Nucleus accumbens (tissue), 56 donors: ENCODE measurements at places on chromosomes 7 and 10.

- DNase-seq: no peak
Observed at GRCh38 chr7:88666626-88667025, 92.9 kb upstream of the ZNF804B start.

GRCh38 chr7:114832906-114833595 lies 88.8 kb upstream of the MDFIC start:
- DNase-seq: no peak

DNA sequence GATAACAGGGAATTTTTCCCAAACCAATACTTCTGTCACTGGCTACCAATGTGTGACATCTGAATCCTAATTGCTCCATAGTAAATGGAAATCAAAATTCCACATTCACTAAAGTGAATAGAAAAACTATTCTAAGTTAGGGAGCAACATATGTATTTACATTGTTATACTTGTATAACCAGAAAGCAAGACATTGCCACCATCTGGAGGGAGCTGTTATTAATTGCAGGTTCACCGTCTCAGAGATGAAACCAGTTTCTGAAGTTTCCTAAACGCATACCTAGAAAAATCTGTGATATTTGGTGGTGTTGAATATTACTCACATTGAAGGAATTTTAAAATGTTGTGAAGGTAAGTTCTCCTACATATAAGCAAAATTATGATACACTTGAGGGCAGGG lies 390.1 kb downstream of the NXPH1 start:
- DNase-seq: no peak

DNA sequence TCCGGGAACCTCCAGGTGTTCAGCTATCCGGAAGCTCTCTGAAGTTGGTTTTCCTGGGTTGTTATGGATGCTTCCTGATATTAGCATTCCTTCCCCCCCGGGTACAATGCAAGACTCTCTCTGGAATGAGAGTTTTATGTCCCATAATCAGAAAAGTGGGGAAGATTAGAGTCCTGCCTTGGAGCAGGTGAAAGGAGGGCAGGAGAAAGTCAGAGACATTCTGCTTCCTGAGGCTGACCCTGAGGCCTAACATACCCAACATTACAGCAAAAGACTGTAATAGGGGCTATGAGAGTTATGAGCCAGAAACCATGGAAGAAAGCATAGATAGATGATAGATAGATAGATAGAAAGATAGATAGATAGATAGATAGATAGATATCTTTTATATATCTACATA lies 36.9 kb downstream of the PRPS1L1 start:
- no peak for DNase-seq

DNA sequence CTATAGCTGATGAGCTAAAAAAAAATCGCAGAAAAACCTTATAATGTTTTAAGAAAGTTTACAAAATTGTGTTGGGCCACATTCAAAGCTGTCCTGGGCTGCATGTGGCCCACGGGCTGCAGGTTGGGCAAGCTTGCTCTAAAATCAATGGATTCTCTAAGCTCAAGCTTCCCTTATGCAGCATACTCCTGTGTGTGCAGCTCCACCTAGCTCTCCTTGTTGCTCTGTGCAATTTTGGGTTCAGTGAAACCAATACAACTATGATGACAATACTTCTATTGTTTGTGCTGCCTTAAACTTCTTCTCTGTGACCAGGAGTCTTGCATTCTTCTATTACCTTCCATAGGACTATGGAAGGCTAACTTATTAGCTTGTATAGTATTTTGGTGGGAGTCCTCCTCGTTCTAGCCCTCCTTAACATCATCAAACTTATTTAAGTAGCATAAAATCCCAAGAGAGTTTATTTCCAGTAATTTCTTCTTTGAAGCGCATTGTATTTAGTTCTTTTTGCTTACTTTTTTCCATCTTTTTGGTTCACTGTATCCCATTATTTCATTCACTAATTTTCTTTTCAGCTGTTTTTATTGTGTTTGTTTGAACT lies 170.9 kb upstream of the SMIM30 start:
- no peak for DNase-seq

- DNase-seq: no peak
Observed at GRCh38 chr7:153061910-153062528, 302.5 kb downstream of the ACTR3B start.

DNA sequence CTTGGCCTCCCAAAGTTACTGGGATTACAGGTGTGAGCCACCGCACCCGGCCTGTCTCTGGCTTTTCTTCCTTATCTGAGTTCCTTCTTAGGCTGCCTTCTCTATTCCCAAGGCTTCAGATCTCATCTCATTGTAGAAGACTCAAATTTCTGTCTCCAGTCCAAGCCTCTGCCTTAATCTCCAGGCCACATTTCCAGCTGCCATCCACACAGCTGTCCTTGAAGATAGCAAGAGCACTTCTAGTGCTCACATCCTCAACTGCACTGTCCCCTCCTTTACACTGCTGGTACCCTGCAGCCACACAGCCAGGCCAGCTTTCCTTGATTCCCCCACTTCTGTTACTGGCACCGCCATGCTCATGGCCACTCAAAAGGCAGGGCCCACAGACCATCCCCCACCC lies 35.6 kb downstream of the POLL start:
- no peak for DNase-seq

- DNase-seq: no peak
Observed at GRCh38 chr7:101516851-101517250, 112.2 kb downstream of the MYL10 start.

- no peak for DNase-seq
Observed at GRCh38 chr10:61970182-61971002, 68.9 kb downstream of the ARID5B start.

- no peak for DNase-seq
Observed at GRCh38 chr7:115478426-115478825, 552.1 kb downstream of the TFEC start.

DNA sequence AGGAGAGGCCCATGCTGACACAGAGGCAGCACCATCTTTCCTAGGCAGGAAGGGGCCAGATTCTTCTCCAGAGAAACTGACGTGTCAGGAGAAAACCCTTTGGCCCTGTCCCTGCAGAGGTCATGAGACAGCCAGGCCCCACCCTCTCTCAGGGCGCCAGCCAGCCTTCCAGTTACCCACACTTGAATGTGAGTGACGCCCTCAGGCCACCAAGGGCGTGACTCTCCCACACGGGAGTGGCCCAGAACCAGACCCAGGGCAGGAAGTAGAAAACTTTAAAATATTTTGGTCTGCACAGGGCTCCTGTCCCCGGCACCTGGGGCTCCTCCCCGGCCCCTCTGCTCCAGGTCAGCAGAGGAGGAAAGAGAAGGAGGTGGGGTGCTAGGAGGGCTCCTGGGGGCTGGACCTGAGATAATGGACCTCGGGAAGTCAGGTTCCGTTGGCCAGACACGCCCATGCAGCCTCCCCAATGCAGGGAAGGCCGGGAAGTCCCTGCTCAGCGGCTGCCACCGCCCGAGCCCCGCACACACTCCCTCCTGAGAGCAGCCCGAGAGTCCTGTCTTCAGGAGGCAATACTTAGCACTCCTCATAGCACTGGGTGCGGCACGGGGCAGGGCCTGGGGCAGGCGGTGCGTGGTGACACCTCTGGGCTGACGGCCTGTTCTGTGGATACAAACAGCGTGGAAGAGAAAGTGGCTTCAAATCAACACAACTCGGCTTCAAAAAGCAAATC lies 67.0 kb upstream of the CFAP46 start:
- no peak for DNase-seq

GRCh38 chr7:98178321-98178720 lies 32.9 kb upstream of the BHLHA15 start:
- DNase-seq: peak; percentile 17

DNA sequence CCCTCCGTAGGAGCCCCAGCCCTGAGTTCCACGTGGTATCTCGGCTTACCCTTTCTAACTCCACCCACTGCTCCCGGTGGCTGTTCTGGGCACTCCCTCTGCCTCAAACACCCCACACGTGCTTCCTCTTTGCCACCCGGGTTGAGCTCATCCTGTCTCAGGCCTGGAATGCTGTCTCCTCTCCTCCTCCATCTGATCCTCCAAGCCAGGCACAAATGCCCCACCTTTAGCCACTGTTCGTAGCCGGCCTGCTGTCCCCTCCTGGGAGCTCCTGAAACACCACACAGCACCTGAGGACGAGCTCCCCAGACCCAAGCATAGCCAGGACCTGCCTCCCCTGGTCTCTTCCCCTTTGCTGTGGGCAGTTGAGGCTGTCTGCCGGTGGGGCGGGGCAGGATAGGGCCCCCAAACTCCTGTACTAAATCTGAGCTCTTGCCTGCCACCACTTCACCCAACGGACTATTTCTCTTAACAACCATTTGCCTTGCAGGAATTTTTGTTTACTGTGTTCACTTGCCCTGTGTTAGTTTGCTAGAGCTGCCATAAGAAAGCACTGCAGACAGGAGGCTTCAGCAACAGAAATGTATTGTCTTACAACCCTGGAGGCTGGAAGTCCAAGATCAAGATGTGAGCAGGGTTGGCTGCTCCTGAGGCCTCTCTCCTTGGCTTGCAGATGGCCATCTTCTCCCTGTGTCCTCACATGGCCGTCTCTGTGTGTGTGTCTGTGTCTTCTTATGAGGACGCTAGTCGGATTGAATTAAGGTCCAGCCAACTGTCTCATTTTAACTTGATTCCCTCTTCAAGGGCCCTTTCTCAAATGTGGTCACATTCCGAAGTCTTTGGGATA lies 58.3 kb upstream of the SHH start:
- DNase-seq: no peak

DNA sequence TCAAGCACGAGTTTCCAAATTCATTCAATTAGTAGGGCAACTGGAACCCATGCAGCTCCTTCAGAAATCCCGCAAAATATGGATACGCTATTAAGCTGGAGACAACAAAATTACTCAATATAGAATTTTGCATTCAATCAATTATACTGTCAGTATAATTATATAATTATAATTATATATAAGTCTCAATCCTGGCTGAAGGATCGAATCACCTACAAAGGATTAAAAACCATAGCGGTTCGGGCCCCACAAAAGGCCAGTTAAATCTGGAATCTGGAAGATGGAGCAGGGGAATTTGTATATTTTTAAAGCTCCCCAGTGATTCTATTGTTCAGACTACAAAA lies 55.7 kb downstream of the FHIP2A start:
- DNase-seq: no peak

GRCh38 chr10:129419397-129419796 lies 47.6 kb upstream of the MGMT start:
- no peak for DNase-seq

GRCh38 chr7:133873187-133873586 lies 254.0 kb upstream of the LRGUK start:
- no peak for DNase-seq

DNA sequence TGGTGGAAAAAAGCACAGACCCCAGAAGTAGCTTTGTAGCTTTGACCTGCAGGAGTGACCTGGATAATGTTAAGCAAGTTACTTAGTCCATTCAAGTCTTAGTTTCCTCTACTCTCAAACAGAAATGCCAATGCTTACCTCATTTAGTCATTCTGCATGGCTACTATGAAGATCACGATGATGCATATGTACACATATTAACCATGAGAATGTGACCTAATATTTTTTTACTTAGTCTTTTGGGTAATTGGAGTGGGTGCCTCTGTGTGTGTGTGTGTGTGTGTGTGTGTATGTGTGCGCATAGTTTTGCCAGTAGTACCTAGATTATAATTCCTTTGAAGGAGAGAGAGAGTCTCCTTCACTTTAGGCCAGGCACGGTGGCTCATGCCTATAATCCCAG lies 95.8 kb downstream of the NRP1 start:
- no peak for DNase-seq

GRCh38 chr7:129146237-129146979 lies 1.9 kb downstream of the TSPAN33 start:
- no peak for DNase-seq

DNA sequence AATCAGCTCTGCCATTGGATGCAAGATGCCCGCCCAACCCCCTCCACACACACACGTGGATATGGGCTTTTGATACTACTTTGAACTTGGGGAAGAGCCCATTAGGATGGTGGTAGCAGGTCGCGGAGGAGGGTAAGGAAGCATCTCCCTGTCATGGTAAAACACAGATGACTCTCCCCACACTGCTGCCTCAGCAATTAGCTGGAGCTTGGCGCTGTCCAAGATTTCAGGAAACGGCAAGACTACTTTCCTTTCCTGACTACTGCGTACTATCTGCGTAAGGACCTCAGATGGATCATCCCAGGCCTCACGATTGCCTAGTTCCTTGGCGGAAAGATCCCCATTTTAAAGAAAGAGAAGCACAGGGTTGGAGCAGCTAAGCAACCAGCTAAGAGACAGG lies 134.3 kb downstream of the C10orf90 start:
- DNase-seq: no peak

DNA sequence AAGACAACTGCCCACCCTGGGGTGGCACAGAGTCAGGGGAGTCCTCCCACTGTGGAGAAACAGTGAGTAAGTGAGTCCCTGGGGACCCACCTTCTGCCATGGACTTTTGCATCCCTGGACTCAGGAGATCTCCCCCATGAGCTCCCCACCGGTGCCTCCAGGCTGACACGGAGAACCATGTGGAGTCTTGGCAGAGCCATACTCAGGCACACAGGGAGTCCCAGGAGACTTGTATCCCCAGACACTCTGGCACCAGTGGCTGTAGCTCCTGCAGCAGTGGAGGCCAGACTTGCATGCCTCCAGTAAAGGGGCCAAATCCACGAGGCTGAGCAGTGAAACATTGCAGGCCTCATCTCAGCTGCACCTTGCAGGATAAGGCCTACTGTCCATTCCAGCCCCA lies 791.4 kb downstream of the PCDH15 start:
- no peak for DNase-seq

- no peak for DNase-seq
Observed at GRCh38 chr10:71622154-71622526, 97.4 kb downstream of the C10orf105 start.

DNA sequence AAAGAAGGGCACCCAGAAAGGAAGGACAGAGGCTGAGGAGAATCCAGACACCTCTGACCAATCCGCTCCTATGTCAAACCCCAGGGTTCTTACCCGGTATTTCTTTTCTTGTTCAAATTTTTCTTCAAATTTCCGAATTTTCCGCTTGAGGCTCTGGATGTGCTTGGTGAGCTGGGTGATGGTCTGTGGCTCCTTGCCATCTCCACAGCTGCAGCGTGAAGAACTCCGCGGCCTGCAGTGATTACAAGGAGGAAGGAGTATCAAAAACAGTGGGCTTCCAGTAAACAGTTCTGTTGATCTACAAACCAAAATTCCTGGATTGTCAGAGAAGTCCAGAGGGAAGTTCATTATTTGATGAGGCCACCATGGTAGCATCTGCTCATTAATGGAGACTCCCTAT lies 92.0 kb downstream of the PHYHIPL start:
- DNase-seq: no peak

DNA sequence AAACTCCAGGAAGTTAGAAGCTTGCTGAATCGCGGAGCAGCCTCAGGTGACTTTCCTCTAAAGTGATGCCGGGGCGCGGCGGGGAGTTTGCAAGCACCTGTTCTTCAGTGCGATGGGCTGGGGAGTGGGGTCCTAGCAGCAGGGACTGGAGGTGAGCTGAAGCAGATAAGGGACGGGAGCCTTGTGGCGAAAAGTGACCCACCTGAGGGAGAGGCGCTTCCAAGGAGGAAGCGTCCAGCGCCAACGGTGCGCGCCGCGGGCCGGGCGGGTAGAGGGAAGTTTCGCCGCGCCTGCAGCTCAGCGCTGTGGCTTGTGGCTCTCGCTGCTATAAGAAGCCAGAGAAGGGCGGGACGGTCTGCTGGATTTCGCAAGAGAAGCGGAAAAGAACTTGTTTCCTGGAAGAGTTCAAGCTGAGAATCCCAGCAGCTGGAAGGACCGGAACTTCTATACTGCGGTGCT lies at the start of gene STEAP4:
STEAP4 (minus strand) TSS at position 305 of the 459 bp plus-strand sequence. CDS start 22,625 bp downstream, outside the sequence.
- no peak for DNase-seq
